ENCODE measurements at places on chromosomes 7 and 10.
A peak's percentile ranks its signal among the peaks of the same experiment; 100 is the strongest.

- no peak for DNase-seq
These were observed 128.6 kb upstream of the PDLIM1 start for GRCh38 chr10:95419399-95419798.

DNA sequence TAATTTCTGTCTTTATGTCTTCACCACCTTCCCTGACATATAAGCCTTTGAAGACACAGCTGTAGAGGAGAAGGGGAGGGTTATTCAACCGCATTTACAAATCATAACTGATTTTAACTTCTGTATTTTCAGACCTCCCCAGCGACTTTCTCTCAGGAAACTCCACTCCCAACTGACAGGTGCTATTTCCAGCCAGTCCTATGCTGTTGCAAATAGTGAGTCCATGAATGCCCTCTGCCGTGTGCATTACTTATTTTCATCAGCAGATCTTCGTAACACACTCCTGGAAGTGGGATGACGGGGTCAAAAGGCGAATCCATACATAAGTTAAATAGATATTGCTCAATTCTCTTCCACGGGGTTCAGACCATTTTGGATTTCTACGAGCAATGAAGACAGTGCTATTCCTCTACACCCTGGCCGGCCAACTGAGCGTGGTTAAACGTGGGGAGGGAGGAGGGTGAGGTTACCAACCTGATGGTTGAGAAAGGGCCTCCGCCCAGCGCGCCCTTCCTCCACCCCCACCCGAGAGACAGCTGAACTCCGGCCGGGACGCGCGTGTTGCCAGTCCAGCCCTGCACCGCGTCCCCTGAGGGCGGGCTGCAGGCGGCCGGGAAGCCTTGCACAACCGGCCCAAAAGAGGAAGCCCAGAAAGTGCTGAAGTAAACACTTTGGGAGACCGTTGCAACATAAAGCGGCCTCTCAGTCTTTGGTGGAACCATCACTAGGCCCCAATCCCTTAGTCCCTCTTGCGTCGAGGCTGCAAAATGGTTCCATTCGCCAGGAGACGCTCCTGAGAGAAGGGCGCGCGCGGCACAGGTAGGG is at the start of gene APBB1IP:
Gene APBB1IP, plus strand, starts transcription at position 705 of the 825 bp plus-strand sequence. CDS start 53,986 bp downstream, outside the sequence.
- DNase-seq = peak; percentile 51

DNA sequence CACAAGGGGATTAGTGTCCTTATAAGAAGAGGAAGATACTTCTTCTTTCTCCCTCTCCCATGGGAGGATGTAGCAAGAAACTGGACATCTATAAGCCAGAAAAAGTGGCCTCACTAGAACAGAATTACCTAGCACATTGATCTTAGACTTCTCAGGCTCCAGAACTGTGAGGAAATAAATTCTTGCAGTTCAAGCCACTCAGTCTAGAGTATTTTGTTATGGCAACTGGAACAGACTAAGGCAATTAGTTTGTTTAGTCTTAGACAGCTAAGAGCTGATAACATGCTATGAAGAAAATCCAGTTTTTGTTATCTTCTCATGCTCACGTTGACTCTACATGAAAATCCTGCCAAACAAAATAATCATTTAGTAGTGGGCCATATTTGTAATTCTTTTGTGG is 627.6 kb upstream of the PHF14 start:
- DNase-seq = no peak

DNA sequence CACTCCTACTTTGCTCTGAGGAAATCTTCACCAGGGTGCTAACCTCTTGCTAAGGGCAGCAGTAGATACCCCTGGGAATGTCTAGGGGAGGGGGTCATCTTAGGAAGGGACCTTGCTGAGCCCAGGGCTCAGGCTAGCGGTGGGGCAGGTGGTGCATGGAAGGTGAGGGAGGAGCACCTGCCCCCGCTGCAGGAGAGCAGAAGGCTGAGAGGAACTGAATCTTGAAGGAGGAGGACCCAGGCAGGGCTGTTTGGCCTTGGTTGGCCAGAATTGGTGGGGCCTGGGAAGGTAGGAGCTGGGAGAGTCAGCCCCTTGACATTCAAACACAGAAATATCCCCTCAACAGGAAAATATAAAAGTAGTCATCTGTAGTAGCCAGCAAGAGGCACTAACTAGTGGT is 7.0 kb downstream of the CALHM3 start:
- no peak for DNase-seq

DNA sequence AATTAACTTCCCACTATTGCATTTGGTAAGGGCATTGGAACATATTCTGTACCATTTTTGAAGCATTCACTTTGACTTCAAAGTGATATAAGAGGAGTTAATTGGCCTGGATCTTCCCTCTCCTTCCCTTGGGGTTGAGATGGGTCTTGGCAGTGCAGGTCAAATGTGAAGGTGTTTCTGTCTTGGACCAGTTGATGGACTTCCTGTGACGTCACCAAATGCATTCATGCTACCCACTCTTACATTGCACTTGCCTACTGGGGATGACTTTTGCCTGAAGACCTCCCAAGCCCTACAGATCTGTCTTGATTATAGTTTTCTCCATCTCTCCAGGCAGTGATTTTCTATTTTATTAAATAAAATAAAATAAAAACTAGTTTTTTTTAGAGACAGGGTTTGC is 221.5 kb downstream of the BUB3 start:
- DNase-seq = no peak

GRCh38 chr10:114087255-114087654 is 43.6 kb downstream of the ADRB1 start:
- no peak for DNase-seq

- no peak for DNase-seq
These were observed 513.0 kb downstream of the INHBA start for GRCh38 chr7:41189866-41190265.

Measured in CD4-positive, alpha-beta T cell treated with Interleukin-15 for 4 hours (primary cell).